Skin of body (tissue), 3 donors: ENCODE measurements at places on chromosomes 5 and 9. TPM values are rescaled to one million over a fixed set of nuclear protein-coding genes. Genes with fewer than 3 reads are reported as not detected.

F12 gene
- 1.3 TPM for total RNA-seq

DMGDH gene
- total RNA-seq: 3.3 TPM

GRCh38 chr5:4831325-4831724 is 308.8 kb upstream of the ADAMTS16 start:
- DNase-seq: no peak

- DNase-seq: no peak
These were observed 1.1 kb downstream of the GNPDA1 start for GRCh38 chr5:142011572-142012185.

GRCh38 chr9:100515578-100516494 is 42.9 kb downstream of the TMEFF1 start:
- DNase-seq: no peak

DNA sequence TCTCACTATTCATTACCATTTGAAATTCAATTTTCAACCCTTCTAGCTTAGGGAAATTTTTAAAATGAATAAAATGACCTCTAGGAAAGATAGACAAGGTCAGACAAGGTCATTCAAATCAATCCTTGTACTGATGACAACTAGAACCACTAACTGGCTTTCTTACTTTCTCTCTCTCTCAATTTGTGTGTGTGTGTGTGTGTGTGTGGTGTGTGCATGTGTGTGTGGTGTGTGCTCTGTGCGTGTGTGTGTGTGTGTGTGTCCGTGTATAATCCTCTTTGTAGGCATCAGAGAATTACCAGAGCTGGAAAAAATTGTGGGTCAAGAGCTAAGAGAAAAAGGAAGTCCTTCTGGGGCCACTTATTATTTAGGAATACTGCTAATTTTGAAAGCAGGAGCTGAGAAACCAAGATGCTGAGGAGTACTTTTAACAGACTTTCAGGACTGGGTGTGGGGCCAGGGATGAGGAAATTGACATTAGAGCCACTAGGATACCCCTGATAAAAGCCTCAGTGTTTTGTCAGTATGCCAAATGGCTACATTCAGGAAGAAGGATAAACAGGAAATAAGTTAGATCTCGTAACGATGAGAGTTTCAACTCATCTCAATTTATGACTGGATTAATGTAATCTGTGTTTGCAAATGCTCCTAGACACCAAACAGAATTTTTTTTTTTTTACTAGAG is 723.3 kb downstream of the CETN3 start:
- peak; percentile 4 for DNase-seq
